ENCODE measurements at places on chromosomes 3 and 15. TPM values are rescaled to one million over a fixed set of nuclear protein-coding genes. Genes with fewer than 3 reads are reported as not detected.

CCR3 gene
- not detected for total RNA-seq

- no peak overlapping the region for H3K27ac ChIP-seq
- no peaks in the 10 kb centered on the region for H3K27me3 ChIP-seq
- H3K4me1 ChIP-seq = peaks cover 18% of the 10 kb centered on the region
- no peaks in the 10 kb centered on the region for H3K36me3 ChIP-seq
- no peak for DNase-seq
Measured at GRCh38 chr3:188197388-188197847, 43.5 kb downstream of the LPP start.

EBLN2 gene
- total RNA-seq = 2.3 TPM

GRCh38 chr3:194407423-194407822, 8.4 kb upstream of the GP5 start:
- no peak overlapping the region for H3K4me3 ChIP-seq
- no peaks in the 10 kb centered on the region for H3K27me3 ChIP-seq
- no peaks in the 10 kb centered on the region for H3K4me1 ChIP-seq
- no peak overlapping the region for H3K27ac ChIP-seq

C15orf62 gene
- total RNA-seq = 0.72 TPM

GUCA1C gene
- not detected for total RNA-seq

GRCh38 chr15:27167738-27168137, 196.8 kb downstream of the GABRG3 start:
- DNase-seq = no peak
- no peak overlapping the region for H3K27ac ChIP-seq
- H3K36me3 ChIP-seq = no peaks in the 10 kb centered on the region
- H3K4me1 ChIP-seq = peaks cover 28% of the 10 kb centered on the region

- no peak overlapping the region for H3K27ac ChIP-seq
- H3K4me3 ChIP-seq = peak overlapping the region; percentile 55
- H3K36me3 ChIP-seq = no peaks in the 10 kb centered on the region
- peaks cover 43% of the 10 kb centered on the region for H3K27me3 ChIP-seq
- DNase-seq = no peak
Measured at GRCh38 chr15:77817434-77817833, 184.7 kb upstream of the LINGO1 start.

NMB gene
- 14.9 TPM for total RNA-seq

DNA sequence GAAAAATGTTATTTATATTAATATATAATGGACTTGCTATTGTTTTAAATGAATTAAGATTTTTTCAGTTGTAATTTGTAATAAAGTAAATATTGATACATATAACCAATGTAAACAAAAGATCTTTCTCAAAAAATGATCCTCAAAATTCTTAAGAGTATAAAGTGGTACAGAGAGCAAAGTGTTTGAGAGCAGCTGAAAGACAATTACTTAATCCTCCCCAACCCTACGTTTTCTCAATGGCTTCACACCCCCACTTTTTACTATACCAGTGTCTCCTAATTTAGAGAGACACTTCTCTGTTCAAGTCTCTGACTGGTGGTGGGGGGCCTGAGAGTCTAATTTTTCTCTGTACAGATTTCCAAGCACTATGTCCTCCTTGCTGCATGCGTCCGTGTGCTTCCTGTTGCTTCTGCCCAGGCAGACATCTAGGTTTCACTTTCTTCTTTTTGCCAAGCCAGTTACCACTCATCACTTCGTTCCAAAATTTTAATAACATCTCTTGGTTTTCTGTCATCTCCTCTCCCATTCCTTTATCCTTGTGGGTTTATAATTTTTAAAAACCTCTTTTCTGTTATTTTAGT, 276.3 kb upstream of the DNAJC19 start:
- H3K36me3 ChIP-seq = no peaks in the 10 kb centered on the region
- DNase-seq = no peak
- no peaks in the 10 kb centered on the region for H3K27me3 ChIP-seq
- no peak overlapping the region for H3K4me3 ChIP-seq
- no peaks in the 10 kb centered on the region for H3K4me1 ChIP-seq
- no peak overlapping the region for H3K27ac ChIP-seq

DNA sequence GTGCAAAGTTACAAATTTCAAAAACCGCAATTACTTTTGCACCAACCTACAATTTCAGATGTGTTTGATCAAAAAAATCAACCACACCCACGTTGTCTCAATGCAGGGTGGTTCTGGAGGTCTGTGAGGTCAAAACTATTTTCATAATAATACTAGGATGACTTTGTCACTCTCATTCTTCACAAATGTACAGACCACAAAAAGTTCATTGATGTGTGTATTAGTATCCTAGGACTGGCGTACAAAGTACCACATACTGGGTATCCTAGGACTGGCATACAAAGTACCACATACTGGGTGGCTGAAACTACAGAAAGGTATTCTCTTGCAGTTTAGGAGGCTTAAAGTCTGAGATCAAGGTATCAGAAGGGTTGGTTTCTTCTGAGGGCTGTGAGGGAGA, 13.0 kb downstream of the SUCLG2 start:
- peaks cover 3% of the 10 kb centered on the region for H3K4me1 ChIP-seq
- no peak overlapping the region for H3K27ac ChIP-seq
- no peaks in the 10 kb centered on the region for H3K27me3 ChIP-seq
- peaks cover 5% of the 10 kb centered on the region for H3K36me3 ChIP-seq
- no peak overlapping the region for H3K4me3 ChIP-seq

DNA sequence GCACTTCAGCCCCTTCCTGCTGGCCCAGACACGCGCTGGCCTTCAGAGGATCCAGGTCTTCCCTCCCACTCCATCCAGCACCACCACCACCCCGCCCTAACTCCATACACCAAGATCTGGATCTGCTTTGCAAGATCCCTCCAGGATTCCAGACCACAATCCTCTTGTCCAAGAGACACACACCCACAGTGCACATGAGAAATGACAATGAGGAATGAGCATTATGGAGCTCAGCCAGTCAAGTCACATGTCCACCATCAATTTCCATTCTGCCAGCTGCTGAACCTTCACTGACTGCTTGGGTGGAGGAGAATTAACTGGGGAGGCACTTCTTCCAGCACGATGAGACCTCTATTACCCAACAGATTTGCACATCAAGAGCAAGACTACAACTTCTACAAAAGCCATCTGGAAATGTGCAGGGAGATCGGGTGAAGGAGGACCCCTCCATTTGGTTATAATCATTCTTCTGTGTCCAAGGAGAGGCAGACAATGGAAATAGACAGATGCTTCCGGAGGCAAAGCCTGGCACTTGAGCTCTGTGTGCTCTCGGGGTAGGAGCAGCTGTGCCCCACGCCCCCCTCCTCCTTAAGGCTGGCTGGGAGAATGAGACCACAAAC, 12.3 kb upstream of the SPATA12 start:
- H3K4me3 ChIP-seq = no peak overlapping the region
- no peak for DNase-seq
- no peaks in the 10 kb centered on the region for H3K27me3 ChIP-seq

DNA sequence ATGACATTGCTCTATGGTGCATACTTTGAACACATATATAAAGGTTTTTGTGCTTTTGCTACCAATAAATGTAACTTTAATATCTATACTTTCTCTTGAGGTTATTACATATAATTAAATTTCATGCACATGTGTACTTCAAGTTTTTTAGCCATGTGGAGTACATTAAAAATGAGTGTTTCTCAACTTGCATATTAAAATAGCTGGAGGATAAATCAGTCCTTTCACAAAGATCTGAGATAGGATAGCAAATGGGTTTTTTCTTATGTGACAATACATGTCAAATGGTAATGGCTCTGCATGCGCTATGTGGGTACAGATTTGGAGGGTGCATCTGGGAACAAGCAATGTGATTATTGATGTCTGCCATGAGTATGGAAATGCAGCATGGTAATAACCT, 48.7 kb upstream of the COL6A6 start:
- H3K27ac ChIP-seq = no peak overlapping the region
- H3K27me3 ChIP-seq = no peaks in the 10 kb centered on the region
- no peak overlapping the region for H3K4me3 ChIP-seq
- H3K4me1 ChIP-seq = 0 out of 2 replicates have a peak, but pooled peaks cover 2% of the 10 kb centered on the region

ROBO2 gene
- 11.7 TPM for total RNA-seq

DNA sequence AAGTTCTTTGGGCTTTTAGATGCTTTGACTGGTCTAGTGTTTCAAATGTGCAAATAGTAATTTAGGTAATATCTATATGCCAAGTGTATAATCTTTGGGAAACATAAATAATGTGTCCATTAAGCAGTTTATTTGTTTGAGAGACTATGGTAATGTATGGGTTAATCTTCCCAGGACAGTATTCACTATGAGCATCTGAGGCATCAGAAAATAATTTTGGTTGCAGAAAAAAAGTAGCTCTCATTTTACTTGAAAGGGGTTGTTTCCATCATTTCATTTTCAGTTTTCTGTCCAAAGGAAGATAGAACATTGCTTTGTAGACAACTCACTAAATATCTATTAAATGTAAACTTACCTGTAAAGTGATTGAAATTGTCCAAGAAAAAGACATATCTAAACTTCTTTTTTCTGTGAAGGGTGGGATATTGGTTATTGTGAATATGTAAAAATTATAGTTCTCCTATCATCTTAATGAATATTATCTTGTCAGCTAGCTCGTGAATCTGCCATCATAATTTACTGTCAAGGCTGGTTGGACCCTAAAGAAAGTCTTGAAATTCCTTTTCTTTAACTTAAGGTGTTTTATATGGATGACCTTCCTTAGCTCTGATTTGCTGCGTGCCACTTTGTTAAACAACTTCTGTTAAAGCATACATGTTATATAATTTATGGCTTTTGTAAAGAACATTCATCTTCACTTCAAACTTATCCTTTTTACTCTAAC, 108.8 kb downstream of the EPHA3 start:
- H3K36me3 ChIP-seq = no peaks in the 10 kb centered on the region
- H3K27me3 ChIP-seq = no peaks in the 10 kb centered on the region
- H3K27ac ChIP-seq = no peak overlapping the region
- no peak for DNase-seq
- H3K4me1 ChIP-seq = peaks cover 5% of the 10 kb centered on the region

GRCh38 chr3:141218162-141218835, 13.3 kb upstream of the PXYLP1 start:
- H3K4me1 ChIP-seq = peaks cover 3% of the 10 kb centered on the region
- peaks cover 5% of the 10 kb centered on the region for H3K36me3 ChIP-seq
- peaks cover 5% of the 10 kb centered on the region for H3K27me3 ChIP-seq
- DNase-seq = no peak
- H3K27ac ChIP-seq = no peak overlapping the region

TRH gene
- total RNA-seq = 0.16 TPM

SLC22A14 gene
- not detected for total RNA-seq

DNA sequence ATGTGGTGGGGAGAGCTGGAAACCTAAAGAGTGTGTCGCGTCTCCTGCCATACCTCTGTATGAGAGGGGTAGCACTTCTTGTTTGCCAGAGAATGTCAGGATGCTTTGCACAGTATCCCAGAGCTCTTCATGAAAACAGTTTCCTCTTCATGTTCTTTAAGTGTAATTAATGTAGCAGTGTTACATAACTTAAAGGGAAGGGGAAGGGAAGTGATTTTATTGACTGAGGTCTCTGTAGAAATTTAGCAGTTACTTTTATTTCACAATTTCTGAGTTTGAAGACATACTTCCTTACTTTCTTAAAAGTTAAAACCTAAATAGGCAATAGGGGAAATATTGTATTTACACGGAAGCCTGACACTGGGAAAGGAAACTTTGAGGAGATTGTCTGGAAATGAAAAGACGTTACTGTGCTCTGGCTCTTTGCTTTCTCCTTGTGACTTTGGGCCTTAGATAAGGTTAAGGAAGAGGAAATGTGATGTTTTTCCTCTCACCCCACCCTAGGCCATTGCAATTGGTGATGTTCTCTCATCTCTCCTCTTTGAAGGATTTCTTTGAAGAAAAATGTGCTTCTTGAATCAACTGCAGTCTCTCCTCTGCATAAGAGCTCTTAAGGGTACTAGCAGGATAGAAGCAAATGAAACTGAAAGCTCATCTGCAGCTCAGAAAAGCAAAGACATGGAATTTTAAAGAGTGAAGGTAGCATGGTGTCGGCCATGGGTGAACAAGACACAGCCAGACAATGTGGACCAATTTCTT, 6.0 kb downstream of the NXPE3 start:
- H3K36me3 ChIP-seq = peaks cover 67% of the 10 kb centered on the region
- no peak for DNase-seq
- no peak overlapping the region for H3K27ac ChIP-seq
- peaks cover 14% of the 10 kb centered on the region for H3K4me1 ChIP-seq

DNA sequence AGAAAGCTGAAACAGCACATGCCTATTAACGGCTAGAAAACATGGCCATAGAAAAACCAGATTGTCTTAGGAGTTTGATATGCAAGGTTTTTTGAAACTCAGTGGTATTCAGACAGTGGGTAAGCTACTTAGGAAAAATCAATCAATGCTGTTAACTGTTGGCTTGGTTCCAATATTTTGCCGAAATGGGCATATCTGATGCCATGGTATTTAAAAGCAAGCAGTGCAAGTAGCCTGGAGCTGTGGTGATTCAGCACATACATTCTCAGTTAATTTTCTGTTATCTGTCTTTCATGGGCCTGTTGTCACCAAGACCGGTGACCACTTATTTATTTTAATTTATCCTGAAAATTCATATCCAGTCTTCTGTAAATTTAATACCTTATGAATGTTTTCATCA, 17.3 kb upstream of the SUCNR1 start:
- no peak overlapping the region for H3K27ac ChIP-seq
- no peak overlapping the region for H3K4me3 ChIP-seq
- H3K4me1 ChIP-seq = no peaks in the 10 kb centered on the region
- H3K27me3 ChIP-seq = no peaks in the 10 kb centered on the region

- no peaks in the 10 kb centered on the region for H3K27me3 ChIP-seq
- H3K4me1 ChIP-seq = peaks cover 2% of the 10 kb centered on the region
- no peaks in the 10 kb centered on the region for H3K36me3 ChIP-seq
- no peak overlapping the region for H3K27ac ChIP-seq
- H3K4me3 ChIP-seq = no peak overlapping the region
Measured at GRCh38 chr3:66302288-66302687, 81.5 kb downstream of the SLC25A26 start.

- H3K27me3 ChIP-seq = no peaks in the 10 kb centered on the region
- H3K36me3 ChIP-seq = no peaks in the 10 kb centered on the region
- H3K4me1 ChIP-seq = peaks cover 19% of the 10 kb centered on the region
- H3K4me3 ChIP-seq = no peak overlapping the region
- H3K27ac ChIP-seq = no peak overlapping the region
Measured at GRCh38 chr15:90599644-90600043, 69.9 kb downstream of the CRTC3 start.

- H3K4me1 ChIP-seq = peaks cover 7% of the 10 kb centered on the region
- no peaks in the 10 kb centered on the region for H3K36me3 ChIP-seq
- H3K27ac ChIP-seq = no peak overlapping the region
- no peaks in the 10 kb centered on the region for H3K27me3 ChIP-seq
- no peak for DNase-seq
Measured at GRCh38 chr3:187112934-187113793, 26.1 kb downstream of the RPL39L start.

APOD gene
- not detected for total RNA-seq

LSAMP gene
- 3.6 TPM for total RNA-seq

DNA sequence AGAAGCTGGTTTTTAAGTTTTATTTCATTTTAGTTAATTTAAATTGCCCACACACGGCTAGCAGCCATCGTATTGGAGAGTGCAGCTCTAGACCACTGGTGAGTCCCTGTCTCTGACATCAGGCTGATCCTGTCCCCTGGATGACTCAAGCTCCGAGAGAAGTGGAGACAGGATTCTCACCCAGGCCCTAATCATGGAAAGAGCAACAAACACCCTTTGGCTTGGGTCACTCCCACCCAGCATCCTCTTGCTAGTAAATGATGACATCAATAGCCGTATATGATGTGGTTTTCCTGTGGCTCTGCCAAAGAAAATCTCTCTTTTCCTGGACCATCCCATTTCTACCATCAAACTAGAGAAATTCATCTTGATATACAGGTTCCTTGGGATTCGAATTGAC, 182.2 kb downstream of the NTRK3 start:
- H3K4me3 ChIP-seq = no peak overlapping the region
- no peak for DNase-seq
- H3K27me3 ChIP-seq = no peaks in the 10 kb centered on the region
- no peaks in the 10 kb centered on the region for H3K36me3 ChIP-seq

RPL39L gene
- 78.3 TPM for total RNA-seq

- no peak for DNase-seq
- H3K4me1 ChIP-seq = peaks cover 19% of the 10 kb centered on the region
- H3K4me3 ChIP-seq = no peak overlapping the region
Measured at GRCh38 chr15:87267798-87268197, 988.7 kb downstream of the NTRK3 start.
